ENCODE measurements at places on chromosomes 11 and 22.
A peak's percentile ranks its signal among the peaks of the same experiment; 100 is the strongest.

- DNase-seq, result no peak
Observed at GRCh38 chr22:24066260-24066659, 55.2 kb downstream of the CABIN1 start.

- no peak for DNase-seq
Observed at GRCh38 chr11:77418155-77418970, 55.5 kb downstream of the PAK1 start.

- no peak for DNase-seq
Observed at GRCh38 chr11:72326151-72326848, 82.3 kb upstream of the PHOX2A start.

GRCh38 chr22:18057568-18058209 is 20.1 kb upstream of the PEX26 start:
- DNase-seq, result no peak

DNA sequence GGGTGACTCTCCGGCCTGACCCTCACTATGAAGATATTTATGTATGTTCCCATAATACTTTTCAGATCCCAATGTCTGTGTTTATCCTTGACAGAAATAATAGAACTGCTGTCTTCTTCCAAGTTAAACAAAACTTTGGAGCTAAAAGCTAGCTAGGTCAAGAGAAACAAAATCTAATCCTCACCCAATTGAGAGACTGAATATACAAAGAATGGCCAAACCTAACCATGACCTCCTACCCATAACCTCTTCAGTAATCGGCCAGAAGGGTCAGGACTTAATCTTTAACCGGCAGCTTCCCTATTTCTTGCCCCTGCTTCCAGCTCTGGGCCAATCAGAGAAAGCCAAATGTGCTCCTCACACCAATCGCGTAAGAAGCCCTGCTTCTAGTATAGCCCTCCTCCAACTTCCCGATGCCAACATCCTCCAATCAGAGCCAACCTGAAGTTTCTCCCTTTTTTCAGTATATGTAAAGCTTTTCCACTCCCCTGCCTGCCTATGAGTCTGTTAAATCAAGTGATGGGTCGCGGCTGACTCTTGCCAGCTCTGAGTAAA is 1.7 kb upstream of the DDX6 start:
- peak; percentile 64 for DNase-seq

DNA sequence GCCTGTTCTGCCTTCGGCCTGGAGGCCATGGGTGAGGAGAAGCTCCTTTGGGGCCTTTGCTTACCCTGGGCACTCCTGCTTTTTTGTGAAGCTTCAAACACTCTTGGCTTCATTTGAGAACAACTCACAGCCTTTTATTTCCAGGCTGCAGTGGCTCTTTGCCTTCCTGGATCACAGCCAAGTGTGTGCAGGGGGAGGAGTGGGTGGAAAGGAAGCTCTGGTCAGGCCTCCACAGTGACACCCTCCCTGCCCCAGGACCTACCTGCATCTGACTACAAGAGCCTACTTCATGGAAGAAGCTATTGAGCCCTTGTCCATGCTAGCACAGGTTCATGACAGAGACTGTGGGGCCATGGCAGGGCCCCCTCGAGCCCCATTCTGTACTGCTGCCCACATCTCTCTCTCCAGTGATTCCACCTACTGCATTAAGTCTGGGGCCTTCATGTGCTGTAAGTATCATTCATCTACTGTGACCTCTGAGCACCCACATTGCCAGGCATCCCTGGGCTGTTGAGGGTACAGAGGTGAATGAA is 52.3 kb downstream of the GAB4 start:
- DNase-seq, result peak; percentile 3
